Activated CD8-positive, alpha-beta T cell treated with anti-CD3 and anti-CD28 coated beads, Interleukin-2, amount 10 ng/mL, durations not matched to agents 7 days and 5 days (primary cell): ENCODE measurements at places on chromosomes 4 and X. TPM values are rescaled to one million over a fixed set of nuclear protein-coding genes. Genes with fewer than 3 reads are reported as not detected.

Gene MID1
- 0.23 TPM for total RNA-seq

Gene SPATA4
- not detected for total RNA-seq

Gene NDST3
- not detected for total RNA-seq

Gene MAGEA1
- total RNA-seq: not detected

Gene RAI2
- not detected for total RNA-seq

Gene GPR173
- not detected for total RNA-seq

Gene SLC38A5
- 86.0 TPM for total RNA-seq

Gene TECRL
- total RNA-seq: not detected

Gene SMR3B
- total RNA-seq: not detected

Gene FGF2
- total RNA-seq: 0.13 TPM

Gene NUDT6
- 11.4 TPM for total RNA-seq

Gene CCDC160
- total RNA-seq: not detected

Gene CYLC1
- not detected for total RNA-seq

Gene CSN1S1
- total RNA-seq: not detected
